NCI-H345 (cell line): ENCODE measurements at places on chromosomes 3 and 15.

DNA sequence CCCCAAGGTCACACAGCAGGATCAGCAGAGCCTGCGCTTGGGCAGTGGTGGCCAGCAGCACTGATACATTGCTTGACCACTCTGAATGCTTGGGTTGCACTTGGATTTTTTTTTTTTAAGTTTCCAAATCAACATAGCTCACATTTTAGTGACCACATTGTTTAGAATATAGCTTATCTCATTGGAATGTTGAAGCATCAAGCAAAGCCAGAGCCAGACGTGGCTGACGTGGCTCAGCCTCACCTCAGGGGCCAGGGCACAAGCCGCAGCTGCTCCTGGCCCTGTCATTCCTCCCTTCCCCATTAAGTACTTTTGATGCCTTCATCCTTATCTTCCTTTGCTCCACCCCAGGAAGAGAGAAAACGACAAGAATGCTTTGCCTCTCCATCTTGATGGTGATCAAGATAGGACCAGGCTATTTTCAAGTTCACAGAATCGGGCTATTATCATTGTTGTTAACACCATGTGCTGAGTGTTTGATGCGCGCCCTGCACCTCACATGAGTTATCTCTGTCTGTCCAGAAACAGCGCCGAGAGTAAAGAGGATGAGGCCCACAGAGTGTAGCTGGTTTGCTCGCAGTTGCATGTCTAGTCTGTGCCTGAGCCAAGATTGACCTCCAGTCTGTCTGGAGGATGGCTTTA is 75.8 kb downstream of the AAGAB start:
- DNase-seq, result no peak

GRCh38 chr3:189966843-189967242 is 153.9 kb downstream of the P3H2 start:
- DNase-seq, result no peak

- DNase-seq, result no peak
These were observed 887.3 kb downstream of the NTRK3 start for GRCh38 chr15:87369269-87369668.

- no peak for DNase-seq
These were observed 203.1 kb downstream of the KCNAB1 start for GRCh38 chr3:156323466-156323865.

DNA sequence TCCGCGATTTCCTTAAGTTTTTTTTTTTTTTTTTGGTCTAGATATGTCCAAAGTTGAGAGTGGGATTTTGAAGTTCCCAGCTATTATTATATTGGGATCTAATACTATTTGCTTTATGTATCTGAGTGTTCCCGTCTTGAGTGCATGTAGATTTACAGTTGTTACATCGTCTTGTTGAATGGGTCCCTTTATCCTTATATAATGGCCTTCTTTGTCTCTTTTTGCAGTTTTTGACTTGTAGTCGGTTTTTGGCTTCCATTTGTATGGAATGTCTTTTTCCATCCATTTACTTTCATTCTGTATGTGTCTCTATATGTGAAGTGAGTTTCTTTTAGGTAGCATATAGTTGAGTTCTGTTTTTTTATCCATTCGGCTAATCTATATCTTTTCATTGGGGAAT is 35.6 kb downstream of the CRYBG3 start:
- DNase-seq, result no peak

DNA sequence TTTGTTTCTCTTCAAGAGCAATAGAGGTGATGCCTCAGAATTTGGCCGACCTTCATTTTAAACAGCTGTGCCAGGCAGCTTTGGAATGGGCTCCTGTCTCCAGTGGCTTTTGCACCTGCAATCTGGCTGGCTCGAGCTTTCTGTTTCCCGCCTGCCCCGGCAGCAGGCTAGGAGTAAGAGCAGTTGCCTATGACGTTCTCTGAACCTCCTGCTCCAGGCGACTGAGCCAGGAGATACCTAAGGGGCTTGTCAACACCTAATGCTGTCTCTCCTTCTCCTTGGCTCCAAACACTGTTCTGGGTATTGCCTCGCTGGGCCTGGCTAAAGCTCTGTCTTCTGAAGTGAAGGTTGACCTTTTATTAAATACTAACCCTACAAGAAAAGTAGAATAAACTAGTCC is 229.9 kb downstream of the LRRN1 start:
- no peak for DNase-seq

DNA sequence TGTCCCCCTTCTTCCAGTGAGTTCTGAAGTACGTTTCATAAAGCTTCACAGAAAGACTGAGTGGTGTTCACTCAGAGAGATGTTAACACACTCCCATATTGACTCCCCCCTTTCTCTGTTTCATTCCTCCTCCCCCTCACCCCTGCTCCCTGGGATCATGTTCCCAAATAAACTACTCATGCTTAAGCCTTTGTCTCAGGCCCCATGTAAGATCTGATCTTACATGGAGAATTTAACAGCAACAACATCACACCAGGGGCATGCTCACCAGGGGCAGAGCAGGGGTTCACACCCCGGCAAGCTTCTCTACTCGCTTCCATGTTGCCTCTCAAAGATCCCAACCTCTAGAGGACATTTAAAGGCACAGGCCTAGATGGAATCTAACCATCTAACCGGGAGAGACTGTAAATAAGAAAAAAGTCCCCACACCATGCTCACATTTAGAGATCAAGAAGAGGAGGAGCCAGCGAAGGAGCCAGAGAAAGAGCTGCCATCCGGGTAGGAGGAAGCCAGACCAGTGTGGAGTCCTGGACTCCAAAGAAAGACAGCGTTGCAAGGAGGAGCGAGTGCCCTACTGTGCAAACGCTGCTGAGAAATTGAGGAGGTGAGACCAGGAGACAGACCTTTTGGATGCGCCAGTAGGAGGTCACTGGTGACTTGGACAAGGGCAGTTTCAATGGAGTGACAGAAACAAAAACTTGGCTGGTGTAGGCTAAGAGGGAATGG is 21.4 kb upstream of the SRP14 start:
- no peak for DNase-seq

DNA sequence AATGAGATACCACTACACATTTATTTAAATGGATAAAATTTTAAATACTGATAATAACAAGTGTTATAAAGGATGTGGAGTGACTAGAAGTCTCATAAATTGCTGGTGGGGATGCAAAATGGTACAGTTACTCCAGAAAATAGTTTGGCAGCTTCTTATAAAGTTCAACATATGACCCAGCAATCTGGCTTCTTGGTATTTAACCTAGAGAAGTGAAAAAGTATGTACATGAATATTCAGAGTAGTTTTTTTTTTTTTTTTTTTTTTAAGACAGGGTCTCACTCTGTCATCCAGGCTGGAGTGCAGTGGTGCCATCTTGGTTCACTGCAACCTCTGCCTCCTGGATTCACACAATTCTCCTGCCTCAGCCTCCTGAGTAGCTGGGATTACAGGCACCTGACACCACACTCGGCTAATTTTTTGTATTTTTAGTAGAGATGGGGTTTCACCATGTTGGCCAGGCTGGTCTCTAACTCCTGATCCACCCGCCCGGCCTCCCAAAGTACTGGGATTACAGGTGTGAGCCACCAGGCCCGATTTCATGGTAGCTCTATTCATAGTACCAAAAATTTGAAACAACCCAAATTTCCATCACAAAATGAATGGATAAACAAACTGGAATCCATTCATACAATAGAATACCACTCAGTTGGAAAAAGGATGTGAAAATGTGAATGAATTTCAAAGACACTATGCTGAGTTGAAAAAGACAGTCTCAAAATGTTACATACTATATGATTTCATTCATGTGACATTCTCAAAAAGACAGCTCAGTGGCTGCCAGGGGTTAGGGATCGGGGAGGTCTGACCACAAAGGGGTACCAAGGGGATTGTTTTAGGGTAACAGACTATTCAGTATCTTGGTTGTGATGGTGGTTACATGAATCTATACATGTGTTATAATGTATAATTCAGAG is 14.4 kb downstream of the RRP9 start:
- DNase-seq, result no peak

DNA sequence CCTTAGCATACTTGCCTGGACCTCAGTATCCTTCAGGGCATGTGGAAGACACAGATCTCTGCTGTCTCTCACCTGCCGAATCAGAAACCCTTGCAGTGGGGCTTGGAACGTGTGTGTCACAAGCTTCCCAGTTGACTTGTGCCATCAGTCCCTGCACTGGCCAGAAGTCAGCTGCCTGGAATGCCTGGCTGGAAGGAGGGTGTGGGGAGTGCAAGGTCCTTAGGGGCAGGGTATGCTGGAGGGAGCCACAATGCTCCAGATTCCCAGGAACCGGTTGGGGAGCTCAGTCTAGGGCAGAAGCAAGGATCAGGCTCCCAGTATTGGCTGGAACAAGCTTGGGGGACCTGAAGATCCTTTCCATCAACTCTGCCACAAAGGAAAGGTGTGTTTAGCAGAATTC is 27.1 kb downstream of the SPSB4 start:
- DNase-seq, result no peak

DNA sequence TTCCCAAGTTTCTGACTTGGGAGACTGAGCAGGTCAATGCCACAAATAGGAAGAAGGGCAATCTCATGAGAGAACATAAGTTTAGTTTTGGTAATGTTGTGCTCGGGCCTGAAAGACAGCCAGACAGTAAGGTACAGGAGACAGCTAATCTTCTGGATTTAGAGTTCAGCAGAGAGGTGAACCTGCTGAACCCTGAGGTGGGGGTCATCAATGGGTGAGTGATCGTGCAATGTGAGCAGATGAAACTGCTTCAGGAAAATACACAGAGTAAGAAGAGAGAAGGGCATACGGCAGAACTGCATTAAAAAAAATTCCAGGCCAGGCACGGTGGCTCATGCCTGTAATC is 23.3 kb downstream of the RUBCN start:
- DNase-seq, result no peak

- peak; percentile 34 for DNase-seq
These were observed 11.4 kb upstream of the CSPG4 start for GRCh38 chr15:75723847-75724660.

GRCh38 chr3:105927741-105928140 is 58.9 kb upstream of the CBLB start:
- DNase-seq, result no peak

DNA sequence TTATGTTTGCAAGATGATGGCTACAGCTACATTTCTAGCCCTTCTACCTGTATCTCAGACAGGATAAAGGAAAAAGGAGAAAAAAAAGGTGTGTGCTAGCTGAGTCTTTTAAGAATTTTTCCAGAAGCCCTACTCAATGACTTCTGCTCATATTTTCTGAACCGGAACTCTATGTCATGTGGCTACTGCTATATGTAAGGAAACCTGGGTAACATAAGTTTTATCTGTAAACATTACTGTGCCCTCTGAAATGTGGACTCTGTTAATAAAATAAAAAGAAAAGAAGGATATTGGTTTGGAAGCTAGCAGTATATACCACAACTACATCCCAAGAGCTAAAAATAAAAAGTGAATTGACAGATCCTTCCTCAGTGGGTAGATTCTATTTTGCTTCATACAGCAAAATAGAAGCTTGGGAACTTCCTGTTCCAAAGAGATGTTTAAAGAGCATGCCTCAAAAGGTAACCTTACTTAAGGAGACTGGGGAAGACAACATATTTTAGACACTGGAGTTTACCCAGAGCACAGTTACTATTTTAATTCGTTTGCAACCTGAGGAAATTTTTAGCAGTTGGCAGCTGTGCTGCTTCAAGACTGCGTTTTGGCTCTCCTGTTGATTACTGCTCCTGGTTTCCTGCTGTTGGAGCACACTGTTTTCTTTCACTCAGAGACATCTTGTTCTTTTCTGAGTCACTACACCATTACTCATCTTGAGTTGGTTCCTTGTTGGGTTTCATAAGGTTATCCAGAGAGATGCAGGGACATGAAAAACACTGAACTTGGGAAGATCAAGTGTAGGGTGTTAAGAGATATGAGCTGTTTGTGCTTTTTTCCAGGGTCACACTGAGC is 280.7 kb downstream of the NFKBIZ start:
- no peak for DNase-seq

DNA sequence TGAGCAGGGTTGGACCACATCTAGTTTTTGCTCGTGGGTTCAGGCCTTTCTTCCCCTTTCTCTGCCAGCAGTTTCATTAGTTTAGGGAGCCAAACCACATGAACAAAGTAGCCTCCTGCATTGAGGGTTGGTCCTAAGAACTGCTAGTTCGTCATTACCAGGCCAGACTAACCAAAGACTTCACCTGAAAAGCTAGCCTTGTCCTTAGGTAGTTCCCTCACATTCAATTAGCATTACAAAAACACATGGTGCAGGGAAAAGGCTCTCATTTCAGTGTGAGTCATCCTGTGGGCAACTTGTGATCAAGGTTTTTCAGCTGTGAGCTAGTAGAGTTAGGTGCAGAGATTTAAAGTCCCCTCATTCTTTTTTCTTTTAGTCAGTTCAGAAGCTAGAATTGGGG is 279.3 kb upstream of the CTNNB1 start:
- DNase-seq, result no peak

DNA sequence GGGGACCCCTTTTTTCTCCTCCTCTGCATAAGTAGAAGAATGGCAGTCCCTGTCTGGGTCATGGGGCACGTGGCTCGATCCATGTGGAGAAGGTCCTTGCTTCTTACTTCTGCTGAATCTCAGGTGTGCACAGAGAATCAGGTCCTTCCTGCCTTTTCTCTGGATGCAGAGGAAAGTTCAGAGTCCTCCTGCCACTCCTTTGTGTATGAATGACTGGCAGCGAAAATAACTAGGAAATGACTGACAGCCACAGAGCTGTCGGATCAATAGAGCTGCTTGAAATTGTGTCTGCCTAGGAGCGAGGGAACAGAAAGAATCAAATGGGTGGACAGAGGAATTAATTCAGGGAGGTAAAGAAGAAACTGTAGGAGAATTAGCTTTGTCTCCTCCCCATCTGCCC is 49.6 kb upstream of the ROPN1 start:
- DNase-seq, result no peak

DNA sequence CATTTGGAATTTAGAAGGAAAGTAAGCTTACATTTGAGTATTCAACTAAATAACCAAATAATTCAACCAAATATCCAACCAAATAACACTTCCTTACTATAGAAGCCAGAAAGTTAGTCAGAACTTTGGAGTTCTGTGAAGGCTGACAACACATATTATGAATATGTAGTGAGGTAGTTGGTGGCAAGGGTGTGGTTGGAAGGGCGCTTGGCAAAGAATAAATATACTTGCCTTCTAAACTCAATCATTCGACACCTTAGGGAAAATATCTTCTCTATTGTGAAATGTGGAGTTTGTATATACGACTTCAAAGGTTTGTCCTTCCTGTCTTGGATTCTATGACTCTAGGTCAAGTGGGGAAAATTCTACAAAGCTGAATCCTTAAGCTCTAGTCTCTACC is 111.7 kb upstream of the OSTN start:
- DNase-seq, result no peak

DNA sequence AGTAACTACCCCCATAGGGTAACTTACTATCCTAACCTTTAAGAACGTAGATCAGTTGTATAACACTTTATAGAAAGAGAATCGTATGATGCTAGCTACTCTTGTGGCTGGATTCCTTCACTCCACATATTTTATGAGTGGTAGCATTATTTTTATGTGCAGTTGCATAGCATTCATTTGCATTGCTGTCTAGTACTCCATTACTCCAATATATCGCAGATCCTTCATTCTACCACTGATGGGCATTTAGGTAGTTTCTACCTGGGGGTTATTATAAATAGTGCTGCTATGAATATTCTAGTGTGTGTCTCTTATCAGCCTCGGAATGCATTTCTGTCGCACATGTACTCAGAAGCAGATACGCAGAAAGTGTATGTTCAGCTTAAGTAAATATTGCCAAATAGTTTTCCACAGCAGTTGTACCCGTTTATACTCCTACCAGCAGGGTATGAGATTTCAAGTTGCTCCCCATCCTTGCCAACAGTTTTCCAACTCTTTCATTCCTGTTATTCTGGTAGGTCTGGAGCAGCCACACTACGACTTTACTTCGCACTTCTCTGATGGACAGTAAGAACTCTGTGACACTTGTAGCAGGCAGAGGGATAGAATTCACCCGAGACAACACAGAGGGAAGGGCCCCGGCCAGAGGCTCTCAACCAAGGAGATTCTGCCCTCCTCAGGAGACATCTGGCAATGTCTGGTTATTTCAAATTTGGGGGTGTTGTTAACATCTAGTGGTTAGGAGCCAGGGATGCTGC is 9.8 kb upstream of the VGLL4 start:
- DNase-seq, result no peak
